ENCODE measurements at places on chromosomes 1 and 21.

DNA sequence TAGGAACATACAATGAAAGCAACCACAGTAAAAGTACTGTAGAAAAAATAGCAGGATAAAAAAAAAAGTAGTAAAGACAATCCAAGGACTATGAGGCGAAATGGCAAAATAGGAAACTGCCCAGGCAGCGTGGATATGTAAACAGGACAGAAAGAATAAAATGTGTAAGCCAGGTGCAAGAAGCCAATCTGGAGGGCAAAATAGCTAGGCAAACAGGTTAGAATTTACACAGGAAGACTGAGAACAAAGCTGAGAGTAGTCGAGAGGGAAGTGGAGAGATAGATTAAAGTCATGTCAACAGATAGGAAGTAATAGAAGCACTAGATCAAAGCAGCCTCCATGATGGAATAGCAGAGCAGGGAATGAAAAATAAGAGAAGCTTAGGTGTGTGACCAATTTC lies 124.2 kb upstream of the B3GALT2 start:
- DNase-seq: no peak

DNA sequence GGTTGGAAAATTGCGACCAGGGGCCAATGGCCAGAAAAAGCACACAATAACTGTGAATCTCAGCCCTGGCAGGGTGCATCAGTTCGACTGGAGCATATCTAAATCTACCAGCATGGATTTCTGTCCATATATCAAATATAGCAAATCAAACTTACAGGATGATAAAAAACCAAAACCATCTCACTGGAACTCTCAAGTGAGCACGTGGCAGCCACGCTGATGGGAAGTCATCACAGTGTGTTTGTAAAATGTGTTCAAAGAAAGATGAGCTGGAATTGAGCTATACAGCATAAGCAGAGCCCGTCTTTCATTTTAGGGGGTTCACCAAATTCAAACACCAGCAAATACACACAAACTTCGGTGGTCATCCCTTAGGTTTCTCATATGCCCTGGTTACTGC lies 610.1 kb downstream of the AJAP1 start:
- no peak for DNase-seq

DNA sequence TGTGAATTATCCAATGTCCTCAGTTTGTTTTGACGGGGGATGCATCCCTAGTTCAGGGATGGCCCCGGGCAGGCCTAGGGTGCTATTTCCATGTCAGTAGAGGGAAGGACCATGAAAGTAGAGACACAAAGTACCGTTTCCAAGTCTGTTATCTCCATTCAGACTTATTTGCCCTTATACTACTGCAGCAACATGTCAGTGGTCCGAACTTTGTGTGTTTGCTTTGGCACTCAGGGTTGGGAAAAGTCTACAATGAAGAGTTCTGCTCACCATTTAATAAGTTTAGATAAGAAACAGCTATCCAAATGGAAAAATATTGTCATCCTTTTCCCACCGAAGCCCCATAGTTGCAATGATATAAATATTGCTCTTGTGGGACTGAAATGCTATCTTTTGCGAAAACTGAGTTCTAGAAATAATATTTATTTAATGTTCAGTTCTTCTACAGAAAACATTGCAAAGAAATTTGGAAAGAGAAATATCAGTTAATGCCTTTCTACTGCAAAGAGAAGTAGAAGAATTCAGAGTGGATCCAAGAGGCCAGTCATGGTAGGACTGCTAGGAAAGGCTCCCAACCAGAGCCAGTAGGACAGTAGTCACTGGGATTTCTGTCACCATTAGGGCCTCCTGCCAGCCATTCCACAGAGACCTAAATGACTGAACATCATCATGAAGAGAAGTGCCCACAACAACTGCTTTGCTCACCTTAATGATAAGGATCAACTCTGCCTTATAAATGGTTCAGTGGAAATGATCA lies 11.5 kb upstream of the AGT start:
- DNase-seq: no peak

GRCh38 chr1:92730476-92730875 lies 54.4 kb downstream of the EVI5 start:
- DNase-seq: no peak

GRCh38 chr1:68128157-68128556 lies 77.7 kb upstream of the DIRAS3 start:
- DNase-seq: no peak

- DNase-seq: no peak
Measured at GRCh38 chr1:170749549-170749948, 85.6 kb downstream of the PRRX1 start.

- DNase-seq: no peak
Measured at GRCh38 chr21:14683063-14683462, 136.9 kb upstream of the SAMSN1 start.

- DNase-seq: no peak
Measured at GRCh38 chr1:178954937-178955336, 70.8 kb upstream of the FAM20B start.

DNA sequence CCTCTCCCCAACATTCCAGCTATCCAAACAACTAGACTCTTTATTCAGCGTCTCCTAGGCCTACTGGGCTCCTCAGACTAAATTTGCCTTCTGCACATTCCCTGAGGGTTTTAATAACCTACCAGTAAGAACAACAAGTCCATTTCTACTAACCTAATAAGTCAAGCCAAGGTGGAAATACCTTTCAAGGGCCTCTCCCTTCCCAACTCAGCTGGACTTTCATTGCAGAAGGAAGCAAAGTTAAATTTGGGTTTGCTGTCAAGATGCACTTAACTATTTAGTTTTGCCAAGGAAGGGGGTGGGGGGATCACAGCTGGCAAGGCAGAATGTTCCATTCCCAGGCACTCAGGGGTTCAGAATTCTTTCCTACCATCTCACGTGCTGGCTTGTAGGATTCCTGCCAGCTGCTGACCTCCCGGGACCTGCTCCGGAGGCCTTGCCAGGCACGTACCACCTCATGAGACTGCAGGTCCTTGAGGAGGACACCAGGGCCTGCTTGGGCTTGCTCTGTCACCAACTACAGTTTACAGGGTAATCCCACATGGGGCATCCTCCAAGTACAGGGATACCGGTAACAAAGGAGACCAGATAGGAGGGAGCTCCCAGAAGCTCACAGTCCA lies 29.8 kb downstream of the SLC30A1 start:
- DNase-seq: no peak

- no peak for DNase-seq
Measured at GRCh38 chr1:149963358-149963757, 26.7 kb upstream of the MTMR11 start.

- DNase-seq: no peak
Measured at GRCh38 chr1:239805851-239806772, 285.6 kb upstream of the FMN2 start.

DNA sequence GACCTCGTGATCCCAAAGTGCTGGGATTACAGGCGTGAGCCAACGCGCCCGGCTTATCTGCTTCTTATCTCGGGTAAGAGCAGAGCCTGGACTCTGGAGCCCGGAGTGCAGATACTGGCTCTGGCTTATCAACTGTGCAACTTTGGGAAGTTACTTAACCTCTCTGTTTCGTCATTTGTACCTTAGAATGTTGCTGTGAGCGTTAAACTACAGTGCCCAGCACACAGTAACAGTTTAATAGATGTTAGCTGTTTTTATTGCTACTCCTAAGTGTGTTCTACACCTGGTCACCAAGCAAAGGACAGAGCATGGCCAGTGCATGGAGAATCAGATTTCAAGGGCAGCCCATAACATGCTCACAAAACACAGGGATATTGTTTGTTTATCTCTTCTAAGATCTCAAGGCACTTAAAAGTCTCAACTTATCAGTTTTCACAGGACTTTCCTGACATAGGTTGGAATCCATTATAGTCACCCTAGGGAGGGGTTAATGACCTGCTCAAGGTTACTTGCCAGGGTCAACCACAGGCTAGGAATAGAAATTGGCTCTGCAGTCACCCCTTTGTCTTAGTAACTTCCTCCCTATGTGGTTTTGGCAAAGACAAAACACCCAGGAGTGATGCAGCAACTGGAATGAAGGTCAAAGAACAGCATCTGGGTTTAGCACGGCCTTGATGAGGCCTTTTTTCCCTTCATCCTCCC lies 22.5 kb upstream of the SRP9 start:
- DNase-seq: no peak

- no peak for DNase-seq
Measured at GRCh38 chr1:244917073-244917670, 52.8 kb upstream of the HNRNPU start.

GRCh38 chr1:116062201-116062600 lies 49.0 kb upstream of the MAB21L3 start:
- no peak for DNase-seq

DNA sequence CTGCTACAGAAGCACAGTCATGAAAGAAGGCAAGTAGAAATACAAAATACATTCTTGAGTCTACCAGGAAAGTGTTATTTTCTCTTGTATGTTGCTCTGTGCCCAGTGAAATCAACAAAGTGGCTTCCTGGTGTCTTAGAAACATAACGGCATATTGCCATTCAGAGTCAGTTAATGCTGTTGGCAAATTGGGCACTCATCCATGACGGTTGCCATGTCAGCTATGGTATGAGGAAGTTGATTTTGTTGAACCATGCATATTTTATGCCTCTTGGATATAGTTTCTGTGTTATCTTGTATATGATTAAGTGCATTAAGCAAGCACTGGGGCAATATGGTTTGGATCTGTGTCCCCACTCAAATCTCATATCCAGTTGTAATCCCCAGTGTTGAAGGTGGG lies 153.1 kb upstream of the CXADR start:
- DNase-seq: no peak

GRCh38 chr1:243345205-243345604 lies 89.4 kb downstream of the SDCCAG8 start:
- DNase-seq: no peak

- DNase-seq: no peak
Measured at GRCh38 chr1:176989754-176990153, 174.8 kb downstream of the ASTN1 start.

DNA sequence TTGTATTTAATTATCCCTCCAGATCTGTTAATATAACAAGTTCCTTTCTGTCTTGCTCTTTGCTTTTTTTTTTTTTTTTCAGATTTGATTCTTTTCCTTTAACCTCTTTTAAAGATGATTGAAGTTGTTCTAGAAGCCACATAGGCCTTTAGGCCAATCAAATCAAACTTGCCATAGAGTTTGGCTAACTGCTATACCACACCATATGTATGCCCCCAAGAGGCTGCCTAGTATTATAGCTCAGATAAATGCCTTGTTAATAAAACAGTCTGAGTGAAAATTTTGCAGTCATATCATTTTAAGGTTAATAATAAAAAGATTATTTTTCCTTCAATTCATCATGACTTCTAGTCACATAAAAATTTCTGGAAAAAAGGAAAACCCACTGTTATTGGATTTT lies 696.0 kb upstream of the CHRM3 start:
- no peak for DNase-seq

DNA sequence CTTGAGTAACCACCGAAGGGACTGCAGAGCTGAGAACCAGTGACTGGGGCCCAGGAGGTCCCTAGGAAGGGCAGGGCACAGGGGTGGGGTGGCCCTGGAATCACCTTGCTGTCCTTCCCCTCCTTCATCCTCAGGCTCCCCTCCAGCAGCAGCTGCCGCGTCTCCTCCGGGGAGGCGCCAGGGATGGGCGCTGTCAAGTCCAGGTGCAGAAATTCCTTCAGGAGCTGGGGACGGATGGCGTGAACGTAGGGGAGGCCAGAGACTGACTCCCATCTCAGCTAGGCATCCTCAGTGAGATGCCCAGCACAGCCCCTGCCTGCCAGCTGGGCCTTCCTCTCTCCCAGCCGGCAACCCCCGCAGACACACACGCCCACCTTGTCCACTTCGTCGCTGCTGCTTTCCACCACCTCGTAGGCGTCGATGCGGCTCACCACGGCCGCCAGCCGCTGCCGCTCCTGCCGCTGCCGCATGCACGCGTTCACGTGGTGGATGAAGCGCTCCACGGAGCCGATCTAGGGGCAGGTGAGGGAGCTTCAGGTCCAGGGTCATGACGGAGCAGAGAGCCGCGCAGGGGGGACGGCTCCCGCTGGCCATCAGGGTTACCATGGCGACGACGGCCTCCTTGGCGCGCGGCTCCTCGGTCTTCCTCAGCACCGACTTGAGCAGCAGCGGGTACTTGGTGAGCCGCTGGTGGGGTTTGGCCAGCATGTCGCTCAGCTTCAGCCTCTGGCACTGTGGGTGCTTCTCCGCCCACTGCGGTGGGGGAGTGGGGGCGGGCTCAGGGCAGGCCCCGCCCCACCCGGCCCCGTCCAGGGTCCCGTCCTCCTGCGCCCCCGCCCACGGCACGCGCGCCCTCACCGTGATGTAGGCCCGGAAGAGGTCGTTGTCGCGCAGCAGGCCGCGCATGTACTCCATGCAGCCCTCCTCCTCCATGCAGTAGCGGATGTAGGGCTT lies 4.4 kb upstream of the TNFRSF25 start:
- DNase-seq: peak; percentile 46

GRCh38 chr1:223106856-223107255 lies 36.2 kb downstream of the TLR5 start:
- DNase-seq: no peak

GRCh38 chr1:168518201-168518689 lies 25.6 kb downstream of the XCL2 start:
- no peak for DNase-seq

- no peak for DNase-seq
Measured at GRCh38 chr1:6831366-6831765, 46.1 kb downstream of the CAMTA1 start.

- DNase-seq: no peak
Measured at GRCh38 chr1:112057736-112058135, 68.3 kb upstream of the KCND3 start.

DNA sequence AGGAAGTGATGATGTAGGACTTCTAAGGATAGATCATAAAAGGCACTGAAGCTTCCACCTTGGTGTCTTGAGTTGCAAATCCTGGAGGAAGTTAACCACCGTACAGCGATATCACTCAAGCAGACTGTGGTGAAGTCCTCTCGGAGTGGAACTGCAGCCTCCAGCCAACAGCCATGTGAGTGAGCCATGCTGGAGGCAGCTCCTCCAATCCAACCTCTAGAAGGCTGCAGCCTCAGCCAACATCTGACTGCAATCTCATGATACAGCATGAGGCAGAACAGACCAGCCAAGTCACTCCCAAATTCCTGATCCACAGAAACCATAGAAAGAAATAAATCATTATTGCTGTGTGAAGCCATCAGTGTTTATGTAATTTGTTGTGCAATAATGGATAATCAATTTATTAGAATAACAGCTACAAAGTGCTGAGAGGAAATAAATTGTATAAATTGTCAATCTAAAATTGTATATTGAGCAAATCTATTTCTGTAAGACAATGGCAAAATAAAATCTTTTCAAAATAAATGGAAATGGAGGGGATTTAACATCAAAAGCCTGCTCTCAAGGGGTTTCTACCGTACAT lies 65.0 kb downstream of the PRSS38 start:
- DNase-seq: no peak

Measured in lower lobe of right lung (tissue), 2 donors.